Stimulated activated CD4-positive, alpha-beta T cell treated with anti-CD3 and anti-CD28 coated beads, Interleukin-2, amount 100 ng/mL, for 48 hours (primary cell): ENCODE measurements at places on chromosomes 5 and 9.

GRCh38 chr9:34256987-34257585, 72.0 kb downstream of the KIF24 start:
- no peak for DNase-seq

GRCh38 chr9:133981958-133982681, 10.0 kb downstream of the VAV2 start:
- no peak for DNase-seq

GRCh38 chr5:167244583-167244982, 1046.9 kb upstream of the WWC1 start:
- no peak for DNase-seq

DNA sequence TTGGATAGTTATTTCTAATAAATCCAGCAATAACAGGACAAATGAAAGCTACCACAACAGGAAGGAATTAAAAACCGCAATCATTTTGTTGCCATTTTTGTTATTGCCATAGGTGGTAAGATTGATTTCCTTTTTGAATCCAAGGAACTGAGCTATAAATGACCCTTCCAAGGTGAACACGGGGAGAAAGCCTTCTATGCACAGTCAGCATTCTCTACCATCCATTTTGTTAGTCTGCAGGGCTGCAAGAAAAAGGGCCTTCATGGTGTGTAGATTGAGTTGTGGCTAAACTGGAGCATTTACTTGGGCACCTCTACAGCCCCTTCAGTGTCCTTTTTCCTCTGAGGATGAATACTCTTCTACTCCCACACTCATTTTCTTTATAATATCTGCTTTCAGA, 18.6 kb upstream of the REEP5 start:
- DNase-seq = no peak

- DNase-seq = no peak
Observed at GRCh38 chr9:32524892-32525708, 896 bp downstream of the RIGI start.

- DNase-seq = no peak
Observed at GRCh38 chr9:77719321-77719720, 71.2 kb upstream of the GNA14 start.

DNA sequence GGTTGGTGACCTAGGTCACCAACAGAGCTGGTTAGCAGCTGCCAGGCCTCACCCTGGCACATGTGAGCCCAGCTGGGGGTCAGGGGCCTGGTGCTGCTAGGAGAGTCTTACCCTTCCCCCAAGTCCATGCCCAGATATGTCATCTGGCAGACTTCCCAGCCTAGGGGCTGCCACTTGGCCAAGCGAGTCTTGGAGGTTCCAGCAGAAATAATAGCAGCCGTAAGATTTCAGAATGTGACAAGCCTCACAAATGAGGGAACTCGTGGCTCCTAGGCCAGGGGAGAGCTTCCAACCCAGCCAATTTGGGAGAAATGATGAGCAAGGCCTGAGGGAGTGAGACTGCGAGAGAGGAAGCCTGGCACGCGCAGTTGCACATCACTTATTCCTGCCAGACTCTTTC, 11.1 kb downstream of the URM1 start:
- DNase-seq = no peak

GRCh38 chr9:129783516-129784361, 19.2 kb upstream of the TOR1B start:
- peak; percentile 80 for DNase-seq

DNA sequence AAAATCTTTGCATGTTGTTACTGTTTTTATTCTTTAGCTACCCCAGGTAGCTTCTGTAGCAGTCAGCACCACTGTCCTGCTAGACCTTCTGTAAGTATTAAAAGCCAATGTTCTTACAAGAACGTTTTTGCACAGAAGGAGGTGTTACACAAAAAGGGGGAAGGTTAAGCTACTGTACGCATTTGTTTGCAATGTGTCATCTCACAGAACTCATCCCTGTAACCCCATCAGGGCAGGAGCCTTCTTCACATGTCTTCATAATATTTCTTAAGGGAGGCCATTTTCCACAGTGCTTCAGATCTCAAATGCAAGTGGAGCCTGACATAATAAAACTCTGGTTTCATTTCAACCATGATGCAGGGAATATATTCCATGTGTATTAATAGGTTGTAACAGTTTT, 67.9 kb downstream of the OSMR start:
- DNase-seq = no peak

DNA sequence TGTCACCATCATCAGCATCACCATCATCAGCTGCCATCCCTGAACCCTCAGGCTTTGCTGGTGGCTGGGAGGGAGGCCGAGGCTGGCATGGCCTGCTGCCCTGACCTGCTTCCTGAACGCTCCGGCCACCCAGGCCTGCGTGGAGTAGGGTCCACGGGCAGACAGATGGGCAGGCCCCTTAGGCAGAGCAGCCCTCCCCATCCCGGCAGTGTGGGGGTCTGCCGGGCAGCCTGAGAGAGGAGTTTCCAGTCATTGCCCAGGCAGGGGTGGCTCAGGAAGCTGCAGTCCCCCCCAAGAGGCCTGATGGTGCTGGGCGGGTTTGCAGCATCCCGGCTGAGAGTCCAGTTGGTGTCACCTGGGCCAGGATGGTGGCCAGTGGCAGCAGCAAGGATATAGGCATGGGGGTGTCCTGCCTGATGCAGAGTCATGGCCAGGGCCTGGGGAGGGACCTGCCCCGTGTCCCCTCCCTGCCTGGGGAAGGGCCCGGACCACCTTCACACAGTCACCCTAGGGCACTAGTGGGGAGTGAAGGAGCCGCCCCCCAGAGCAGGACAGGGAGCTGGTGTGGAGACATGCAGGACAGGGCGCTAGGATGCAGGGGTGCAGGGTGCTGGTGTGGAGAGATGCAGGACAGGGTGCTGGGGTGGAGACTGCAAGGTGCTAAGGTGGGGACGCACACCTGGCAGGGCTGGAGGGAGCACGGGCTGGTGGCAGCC, 7.7 kb upstream of the EGFL7 start:
- DNase-seq = no peak

GRCh38 chr5:53313145-53313544, 167.3 kb upstream of the FST start:
- no peak for DNase-seq

DNA sequence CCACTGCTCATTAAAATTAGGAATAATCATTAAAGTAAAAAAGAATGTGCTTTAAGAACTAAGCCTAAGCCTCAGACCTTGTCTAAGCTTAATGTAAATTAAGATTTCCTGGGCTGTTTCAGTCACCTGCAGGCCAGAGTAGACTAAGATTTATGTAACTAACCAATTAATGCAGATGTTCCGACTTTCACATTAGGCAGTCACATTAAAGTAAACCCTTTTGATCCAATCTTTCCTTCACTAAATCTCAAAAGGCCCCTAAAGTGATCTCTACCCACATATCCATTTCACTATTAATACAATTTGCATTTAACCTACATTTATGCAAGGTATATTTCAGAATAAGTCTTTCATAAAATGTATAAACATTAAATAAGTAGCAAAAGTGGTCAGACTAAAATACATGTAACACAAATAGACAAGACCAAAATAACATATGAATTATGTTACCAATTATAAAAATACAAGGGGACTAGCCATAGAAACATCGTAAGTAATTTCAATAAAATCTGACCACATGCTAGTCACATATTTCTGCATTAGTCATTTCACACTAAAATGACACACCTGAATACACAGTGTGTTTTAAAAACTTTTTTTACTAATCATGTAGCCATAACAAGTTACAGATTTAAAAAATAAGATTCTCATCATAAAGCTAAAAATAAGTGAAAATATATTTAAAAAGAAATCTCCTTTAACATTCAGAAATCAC, 7.7 kb downstream of the NR3C1 start:
- no peak for DNase-seq

- no peak for DNase-seq
Observed at GRCh38 chr9:6443661-6444060, 30.7 kb downstream of the UHRF2 start.

DNA sequence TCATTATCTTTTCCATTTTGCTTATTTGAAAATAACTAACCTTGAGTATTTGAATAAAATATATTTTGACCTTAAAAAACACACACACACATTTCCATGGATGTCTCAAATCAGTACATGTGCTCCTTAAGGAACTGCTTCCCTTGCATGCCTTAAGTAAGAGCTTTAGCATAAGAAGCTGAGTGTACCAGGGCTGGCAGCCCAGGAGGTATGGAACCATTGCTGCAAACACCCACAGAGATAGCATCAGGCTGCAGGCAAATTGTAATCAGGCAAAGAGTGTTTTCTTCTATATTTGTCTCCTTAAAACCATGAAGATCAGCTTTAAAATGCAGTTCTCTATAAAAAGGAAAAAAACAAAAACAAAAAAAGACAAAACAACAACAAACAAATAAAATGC, 160.6 kb downstream of the PLK2 start:
- no peak for DNase-seq

- DNase-seq = no peak
Observed at GRCh38 chr9:115775659-115776058, 377.9 kb upstream of the PAPPA start.

GRCh38 chr5:83285661-83286398, 185.7 kb upstream of the VCAN start:
- no peak for DNase-seq

GRCh38 chr5:134053840-134054338, 49.1 kb upstream of the VDAC1 start:
- DNase-seq = no peak

GRCh38 chr9:130235558-130236435, 29.8 kb upstream of the HMCN2 start:
- peak; percentile 69 for DNase-seq

DNA sequence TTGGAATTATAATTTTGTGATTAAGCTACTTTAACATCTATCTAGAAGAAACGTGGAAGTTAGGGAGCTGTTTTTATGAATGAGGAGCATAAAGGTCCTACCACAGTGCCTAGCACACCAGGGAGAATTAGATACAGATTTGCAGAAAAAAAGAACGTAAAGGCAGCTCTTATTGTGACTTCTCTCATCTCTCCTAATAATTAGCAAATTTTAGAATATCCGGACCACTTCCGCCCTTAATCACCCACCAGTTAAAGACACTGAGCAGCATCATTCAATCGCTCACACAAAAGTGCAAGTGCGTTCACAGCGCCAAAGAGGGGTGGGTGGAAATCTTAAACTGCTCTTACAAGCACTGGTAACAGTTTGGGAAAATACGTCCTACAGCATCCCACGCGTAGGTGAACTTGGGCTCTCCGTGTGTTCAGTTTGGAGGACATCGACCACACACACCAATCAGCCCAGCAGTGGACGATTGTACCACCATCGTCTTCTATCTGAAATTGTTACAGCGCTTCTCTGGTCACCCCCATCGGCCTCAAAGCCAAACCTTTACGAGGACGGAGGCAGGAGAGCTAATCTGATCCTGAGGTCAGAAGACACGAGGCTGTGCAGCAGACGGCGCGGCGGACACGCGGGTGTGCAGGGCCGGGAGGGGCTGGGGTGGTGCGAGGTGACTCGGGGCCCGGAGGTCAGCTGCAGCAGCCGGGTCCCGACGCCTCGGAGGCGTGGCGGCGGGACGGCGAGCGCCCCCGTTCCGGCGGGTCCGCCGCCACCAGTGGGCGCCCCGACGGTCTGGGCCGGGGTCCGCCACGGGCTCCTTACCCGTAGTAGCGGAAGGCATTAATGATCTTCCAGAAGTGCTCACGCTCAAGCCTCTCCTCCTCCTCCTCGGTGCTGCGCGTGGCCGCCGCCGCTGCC, 646 bp downstream of the CARNMT1 start:
- DNase-seq = peak; percentile 38

- DNase-seq = no peak
Observed at GRCh38 chr5:162248107-162248713, 180.6 kb downstream of the GABRG2 start.

- DNase-seq = no peak
Observed at GRCh38 chr5:59837071-59837470, 56.5 kb downstream of the PDE4D start.

DNA sequence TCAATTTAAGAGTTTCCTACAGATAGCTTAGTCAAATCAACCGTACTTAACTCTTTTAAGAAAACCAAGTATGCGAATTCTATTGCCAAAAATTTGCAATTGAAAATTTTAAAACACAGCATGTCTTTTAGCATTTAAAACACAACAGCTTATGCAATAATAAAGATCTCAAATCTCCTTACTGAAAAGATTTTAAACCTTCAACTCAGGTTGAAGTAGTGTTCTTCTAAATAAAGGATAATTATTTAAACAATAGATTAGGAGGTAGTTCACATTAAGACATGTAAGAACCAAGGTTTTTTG, 5.5 kb downstream of the NR3C1 start:
- DNase-seq = no peak

GRCh38 chr9:127968700-127969383, 11.9 kb downstream of the EEIG1 start:
- no peak for DNase-seq

- no peak for DNase-seq
Observed at GRCh38 chr5:83877911-83878706, 157.5 kb upstream of the HAPLN1 start.

- no peak for DNase-seq
Observed at GRCh38 chr5:158200619-158201018, 341.7 kb upstream of the CLINT1 start.

GRCh38 chr9:103991001-103991400, 103.1 kb upstream of the SMC2 start:
- DNase-seq = no peak

DNA sequence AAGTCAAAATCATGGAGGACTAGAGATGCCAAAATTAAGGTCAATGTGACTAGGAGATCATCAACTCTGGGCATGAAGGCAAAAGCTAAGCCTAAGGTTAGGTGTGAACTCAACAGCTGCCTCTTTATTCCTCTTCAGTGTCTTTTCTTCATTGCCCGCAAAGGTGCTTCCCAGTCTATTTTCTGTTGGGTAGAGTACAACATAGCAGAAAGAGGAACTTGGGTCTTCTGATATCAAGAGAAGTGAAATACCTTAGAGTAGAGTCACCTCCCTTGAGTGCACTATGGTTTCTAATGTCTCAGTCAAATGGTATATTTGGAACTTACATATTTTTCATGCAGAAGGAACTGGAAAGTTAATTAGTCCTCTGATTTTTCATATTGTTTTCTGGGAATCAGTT, 122.5 kb upstream of the GRIN3A start:
- no peak for DNase-seq

DNA sequence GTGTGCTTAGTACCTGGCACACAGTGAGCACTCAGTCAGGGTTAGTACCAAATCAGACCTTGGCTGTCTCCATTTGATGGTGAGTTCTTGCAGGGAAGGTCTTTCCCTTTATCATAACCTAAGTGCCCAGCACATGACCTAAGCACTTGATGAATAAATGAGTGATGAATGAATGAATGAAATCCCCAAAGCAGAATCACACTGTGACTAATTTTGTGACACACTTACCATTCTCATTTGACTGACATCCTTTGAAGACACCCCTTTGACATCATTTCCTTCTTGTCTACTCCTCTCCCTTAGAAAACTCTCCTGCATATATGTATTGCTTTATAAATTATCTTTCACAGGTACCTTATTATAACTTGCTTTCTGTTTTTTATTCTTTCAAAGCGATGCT, 130.2 kb upstream of the ELL2 start:
- DNase-seq = no peak

DNA sequence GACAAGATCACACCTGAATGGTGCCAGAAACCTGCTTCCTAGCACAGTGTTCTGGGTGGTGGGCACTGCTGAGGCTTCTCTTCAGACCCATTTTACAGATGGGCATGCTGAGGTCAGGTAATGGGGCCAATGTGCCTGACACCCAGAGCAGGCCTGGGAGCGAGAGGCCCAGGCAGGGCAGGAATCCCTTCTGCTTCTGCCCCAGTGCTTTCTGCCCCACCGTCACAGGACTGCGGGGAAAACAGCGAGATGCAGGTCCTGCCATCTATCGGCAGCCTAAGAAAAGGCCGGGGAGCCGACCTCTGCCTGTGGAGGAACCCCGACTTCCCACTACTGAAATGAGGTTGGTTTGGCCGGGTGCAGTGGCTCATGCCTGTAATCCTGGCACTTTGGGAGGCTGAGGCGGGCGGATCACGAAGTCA, 22.8 kb upstream of the RNU6ATAC start:
- no peak for DNase-seq
